ENCODE measurements at places on chromosomes 5 and 9.

- DNase-seq = no peak
Measured at GRCh38 chr9:133256136-133256461, 18.9 kb downstream of the ABO start.

DNA sequence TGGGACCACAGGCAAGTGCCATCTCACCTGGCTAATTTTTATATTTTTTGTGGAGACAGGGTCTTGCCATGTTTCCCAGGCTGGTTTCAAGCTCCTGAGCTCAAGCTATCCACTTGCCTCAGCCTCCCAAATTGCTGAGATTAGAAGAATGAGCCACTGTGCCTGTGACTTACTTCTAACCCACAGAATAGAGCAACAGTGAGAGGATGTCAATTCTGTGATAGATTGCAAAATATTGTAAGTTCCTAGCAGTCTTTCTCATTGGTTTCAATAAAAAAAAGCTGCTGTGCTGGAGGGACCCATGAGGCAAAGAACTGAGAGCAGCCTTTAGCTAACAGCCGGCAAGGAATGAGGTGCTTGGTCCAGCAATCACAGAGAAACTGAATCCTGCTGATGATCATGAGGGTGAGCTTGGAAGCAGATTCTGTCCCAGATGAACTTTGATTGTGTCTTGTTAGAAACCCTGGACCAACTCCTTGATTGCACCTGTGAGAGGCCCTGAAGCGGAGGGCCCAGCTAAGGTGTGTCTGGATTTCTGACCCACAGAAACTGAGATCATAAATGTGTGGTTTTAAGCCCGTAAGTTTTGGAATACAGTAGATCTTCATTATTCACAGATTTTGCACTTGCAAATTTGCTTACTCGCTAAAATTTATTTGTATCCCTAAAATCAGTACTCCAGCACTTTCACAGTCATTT is 149.7 kb downstream of the GCNT1 start:
- DNase-seq = no peak

DNA sequence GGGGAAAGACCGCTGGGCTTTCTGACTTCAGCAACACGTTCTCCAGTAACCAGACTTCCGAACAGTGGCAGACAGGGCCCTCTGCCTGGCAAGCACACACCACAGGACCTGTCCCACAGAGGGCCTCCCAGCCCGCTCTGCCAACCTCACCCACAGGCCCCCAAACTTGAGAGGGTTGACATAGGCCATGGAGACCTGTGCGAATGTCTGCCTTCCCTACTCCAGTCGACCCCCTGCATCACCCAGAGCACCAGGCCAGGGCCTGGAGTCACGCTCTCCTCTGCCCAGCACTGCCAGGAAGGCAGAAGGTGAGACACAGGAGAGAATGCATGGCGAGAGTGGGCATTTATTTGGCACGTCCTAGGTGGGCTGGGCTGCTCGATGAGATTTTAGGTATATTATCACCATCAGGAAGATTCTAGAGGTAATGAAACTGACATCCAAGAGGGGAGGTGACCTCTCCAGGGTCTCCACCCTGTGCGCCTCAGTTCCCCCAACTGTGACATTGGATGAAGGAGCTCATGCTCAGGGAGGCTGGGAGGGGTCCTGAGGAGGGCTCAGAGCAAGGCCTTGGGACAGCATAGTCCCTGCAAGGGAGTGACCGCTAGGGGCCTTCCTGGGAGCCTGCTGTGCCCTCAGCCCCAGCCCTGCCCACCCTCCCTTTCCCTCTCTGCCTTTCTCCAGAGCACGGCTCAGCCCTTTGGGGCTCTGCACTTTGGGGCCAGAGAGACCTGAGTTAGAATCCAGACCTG is 54.9 kb downstream of the DUSP1 start:
- no peak for DNase-seq

DNA sequence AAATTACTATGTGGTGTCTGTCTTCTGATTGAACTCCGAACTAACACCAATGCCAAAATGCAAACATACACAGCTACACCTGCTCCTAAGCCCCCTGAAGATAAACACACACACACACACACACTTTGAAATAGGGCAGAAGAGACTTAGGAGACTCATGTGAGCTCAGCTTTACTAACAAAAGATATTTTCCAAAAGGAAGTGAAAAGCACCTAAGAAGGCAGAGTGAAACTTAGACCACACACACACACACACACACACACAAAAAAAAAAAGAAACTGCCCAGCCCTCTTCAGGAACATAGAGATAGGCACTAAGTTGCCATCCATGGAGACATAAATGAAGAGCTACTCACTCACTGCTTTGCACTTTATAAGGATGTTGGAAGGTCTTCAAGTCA is 45.2 kb upstream of the APC start:
- DNase-seq = no peak

DNA sequence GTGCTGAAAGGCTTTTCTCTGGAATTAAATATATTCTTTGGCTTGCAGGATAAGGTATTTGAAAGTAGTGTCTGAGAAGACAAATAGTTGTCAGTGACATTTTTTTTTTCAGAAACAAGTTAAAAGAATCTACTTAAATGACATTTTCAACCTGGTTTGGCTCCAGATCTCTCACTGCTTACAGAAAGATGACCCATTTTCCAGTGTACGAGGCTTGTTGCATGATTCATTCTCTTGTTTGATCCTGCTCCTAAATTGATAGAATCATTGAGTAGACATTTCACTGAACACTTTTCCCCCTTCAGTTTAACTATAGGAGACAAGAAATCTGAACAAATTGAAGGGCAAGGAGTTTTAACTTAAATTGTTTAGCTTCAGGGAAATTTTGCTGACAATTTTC is 546.1 kb downstream of the ZNF608 start:
- DNase-seq = no peak

- DNase-seq = no peak
Measured at GRCh38 chr9:113502427-113503034, 39.0 kb downstream of the RGS3 start.

DNA sequence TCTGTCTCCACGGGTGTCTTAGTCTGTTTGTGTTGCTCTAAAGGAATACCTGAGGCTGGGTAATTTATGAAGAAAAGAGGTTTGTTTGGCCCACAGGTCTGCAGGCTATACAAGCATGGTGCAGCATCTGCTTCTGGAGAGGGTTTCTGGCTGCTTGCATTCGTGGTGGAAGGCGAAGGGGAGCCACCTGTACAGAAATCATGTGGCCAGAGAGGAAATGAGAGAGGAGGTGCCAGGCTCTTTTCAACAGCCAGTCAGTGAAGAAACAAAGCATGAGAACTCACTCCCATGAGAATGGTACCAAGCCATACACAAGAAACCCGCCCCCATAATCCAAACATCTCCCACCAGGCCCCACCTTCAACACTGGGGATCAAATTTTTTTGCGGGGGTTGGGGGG is 53.4 kb downstream of the PFDN1 start:
- no peak for DNase-seq

DNA sequence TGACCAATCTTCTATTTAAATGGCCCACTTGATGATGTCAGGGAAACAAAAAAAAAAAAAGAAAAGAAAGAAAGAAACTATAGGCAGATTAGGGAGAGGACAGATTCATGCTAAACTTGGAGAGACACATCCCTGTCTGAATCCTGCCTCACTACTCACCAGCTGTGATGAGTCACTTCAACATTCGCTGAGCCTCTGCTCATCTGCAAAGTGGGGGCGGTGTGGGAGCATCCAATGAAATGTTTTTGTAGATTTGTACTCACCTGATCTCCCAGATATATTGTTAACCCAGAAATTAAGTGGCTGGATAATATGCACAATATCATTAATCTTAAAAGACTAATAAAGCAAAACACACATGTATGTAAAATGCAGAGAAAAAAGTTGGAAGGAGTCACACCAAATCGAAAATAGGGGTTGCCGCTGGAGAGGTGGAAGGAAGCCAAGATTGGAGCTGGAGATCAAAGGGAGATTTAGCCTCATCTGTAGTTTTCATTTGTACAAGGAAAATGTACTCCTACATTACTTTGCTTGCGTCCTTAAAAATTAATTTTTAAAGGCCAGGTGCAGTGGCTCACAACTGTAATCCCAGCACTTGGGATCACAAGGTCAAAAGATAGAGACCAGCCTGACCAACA is 17.0 kb upstream of the ERGIC1 start:
- no peak for DNase-seq

GRCh38 chr9:20684875-20685696 is 1.0 kb downstream of the FOCAD start:
- no peak for DNase-seq

GRCh38 chr9:121169094-121169601 is 32.5 kb downstream of the RAB14 start:
- DNase-seq = no peak

GRCh38 chr9:80158131-80158530 is 586.4 kb downstream of the TLE4 start:
- no peak for DNase-seq

DNA sequence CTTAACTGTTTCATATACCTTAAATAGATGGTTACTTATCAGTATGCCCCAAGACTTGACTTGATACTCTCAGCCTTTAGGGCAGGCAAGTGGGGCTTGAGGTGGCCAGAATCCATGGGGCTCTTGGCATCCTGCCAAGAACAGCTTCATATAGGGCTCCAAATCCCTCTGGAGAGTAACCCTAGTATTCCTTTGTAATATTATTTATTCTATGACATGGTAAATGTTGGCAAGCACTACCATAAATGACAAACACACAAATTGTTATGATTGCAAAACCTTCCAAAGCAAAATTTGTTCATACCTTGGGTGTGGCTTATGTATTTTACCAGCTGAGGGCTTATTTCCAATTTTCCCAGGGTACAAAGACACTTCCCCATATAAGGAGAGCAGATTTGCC is 257.4 kb upstream of the TRPC7 start:
- DNase-seq = no peak

GRCh38 chr5:176533894-176534611 is 3.1 kb downstream of the RNF44 start:
- peak; percentile 49 for DNase-seq

DNA sequence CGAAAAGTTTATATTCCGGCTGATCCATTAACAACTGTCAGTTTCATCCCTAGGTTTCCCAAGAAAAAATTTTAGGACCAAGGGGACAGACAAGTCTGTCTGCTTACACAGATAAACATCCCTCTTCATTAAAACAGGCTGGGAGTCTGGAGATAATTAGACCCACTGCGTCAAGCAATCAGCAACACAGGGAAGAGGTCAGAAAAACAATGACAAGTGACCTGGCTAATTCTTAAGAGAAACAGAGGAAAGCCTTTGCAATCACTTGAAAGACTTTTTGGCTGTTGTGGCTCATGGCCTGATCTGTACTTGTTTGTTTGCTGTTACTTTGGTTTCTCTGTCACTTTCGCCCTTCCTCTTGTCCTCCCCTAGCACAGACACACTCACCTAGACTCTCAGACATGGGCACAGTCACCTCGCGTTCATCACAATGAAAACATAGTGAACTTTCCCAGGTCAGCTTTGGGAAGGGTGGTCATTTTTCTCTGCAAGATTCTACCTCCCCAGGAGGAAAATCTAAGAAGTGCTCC is 2.9 kb upstream of the CCDC192 start:
- no peak for DNase-seq

DNA sequence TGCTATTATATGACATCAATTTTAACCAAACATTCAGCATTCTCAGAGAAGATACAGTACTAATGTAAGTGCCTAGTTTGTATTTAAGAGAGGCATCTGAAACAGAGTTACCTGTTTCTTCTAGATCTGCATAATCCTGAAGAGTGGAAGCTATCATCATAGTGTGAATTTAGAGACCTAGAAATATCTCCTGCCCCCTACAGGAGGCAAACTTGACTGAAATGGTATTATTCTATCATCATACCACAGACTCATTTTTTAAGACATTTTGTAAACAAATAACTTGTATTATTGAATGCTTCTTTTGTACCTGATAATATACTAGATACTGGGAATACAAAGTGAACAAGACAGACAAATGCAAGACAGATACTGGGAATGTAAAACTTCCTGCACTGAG is 216.8 kb upstream of the RPS23 start:
- no peak for DNase-seq

DNA sequence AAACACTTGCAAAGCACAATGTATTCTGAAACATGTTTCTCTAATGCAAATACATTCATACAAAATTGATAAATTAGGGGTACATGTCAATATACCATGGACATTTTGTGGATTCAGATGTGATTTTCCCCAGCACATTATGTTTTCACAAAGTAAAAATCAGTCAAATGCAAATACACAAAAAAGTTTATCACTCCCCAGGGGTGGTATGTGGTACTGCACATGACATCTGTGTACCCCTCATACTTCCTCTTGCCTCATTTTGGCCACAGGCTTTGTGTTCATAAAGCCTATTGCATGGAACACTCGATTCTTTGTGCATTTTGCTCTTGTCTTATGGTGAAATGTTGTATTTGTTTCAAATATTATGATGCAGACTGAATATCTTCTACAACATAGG is 116.8 kb upstream of the PDE4D start:
- no peak for DNase-seq

- no peak for DNase-seq
Measured at GRCh38 chr5:58887721-58888409, 305.0 kb downstream of the RAB3C start.

DNA sequence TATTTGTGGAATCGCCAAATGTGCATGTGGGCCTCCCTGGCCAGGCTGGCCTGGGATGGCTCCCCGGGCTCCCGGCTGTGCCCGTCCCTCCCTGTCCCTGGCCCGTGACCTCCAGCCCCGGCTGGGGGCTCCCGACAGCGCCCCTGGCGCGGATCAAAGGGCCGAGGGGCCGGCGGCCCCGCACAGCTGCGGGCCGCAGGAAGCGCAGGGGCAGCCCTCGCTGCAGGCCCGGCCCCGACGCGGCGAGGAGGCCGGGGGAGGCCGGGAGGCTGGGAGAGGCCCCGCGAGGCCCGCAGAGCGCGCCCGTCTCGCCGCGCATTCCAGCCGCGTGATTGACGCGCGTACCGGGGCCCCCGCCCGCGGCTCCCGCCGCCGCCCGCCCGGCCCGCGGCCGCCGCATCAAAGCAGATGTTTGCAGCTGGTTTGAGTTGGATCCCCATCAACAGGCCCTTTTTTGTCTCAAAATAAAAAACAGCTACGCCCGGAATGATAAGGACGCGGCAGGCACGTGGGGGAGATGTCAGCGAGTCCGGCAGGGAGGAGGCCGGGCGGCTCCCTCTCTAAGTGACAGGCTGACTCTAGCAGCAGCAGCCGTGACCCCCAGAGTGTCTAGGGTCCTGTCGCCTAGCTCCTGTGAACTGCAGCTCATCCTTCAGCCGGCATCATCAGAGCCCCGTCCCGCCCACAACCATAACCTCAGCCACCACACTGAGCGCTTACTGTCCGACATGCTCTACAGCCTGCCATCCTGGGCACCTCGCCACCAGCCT is 69.4 kb downstream of the LMX1B start:
- no peak for DNase-seq

- DNase-seq = no peak
Measured at GRCh38 chr9:123556464-123557435, 200.8 kb downstream of the CRB2 start.

GRCh38 chr9:109304347-109304746 is 16.5 kb downstream of the EPB41L4B start:
- no peak for DNase-seq

- no peak for DNase-seq
Measured at GRCh38 chr9:78357165-78357873, 60.4 kb downstream of the PSAT1 start.
